ENCODE measurements at places on chromosomes 4 and X.

DNA sequence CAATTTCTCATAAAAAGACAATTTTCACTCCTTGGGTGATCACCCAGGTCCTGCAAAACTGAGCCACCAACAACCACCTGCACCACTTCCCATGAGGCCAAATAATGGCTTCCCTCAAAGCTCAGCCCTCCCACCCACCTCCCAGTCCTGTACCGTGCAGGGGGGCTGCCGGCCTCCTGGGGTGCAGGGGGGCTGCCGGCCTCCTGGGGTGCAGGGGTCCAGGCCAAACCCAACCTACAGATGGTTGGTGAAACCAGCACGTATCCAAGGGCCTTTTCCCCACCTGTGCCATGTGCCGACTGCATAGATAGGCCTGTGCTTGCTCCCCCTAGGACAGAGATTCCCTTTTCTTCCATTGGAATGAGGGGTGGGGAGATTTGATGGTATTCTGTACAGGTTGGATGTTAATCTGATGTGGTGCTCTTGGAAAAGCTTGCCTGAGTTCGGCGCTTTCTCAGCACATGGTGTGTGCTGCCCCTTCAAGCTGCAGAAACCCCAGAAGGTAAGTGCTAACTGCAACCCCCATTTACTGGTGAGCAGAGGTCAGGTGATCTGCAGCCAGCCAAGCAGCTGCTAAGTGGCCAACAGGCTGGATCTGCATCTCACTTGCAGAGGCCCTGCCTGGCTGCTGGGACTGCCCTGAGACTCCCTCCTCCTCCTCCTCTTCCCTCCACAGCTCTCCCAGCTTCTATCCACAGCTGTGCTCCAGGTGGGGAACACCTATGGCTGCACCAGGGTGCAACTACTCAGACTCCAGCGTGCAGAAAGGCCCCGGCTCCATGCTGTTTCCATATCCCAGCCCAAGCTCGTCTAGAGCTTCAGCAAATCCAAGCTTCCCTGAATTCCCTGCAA, 38.8 kb downstream of the FRG1 start:
- no peak for DNase-seq

- no peak for DNase-seq
These were observed 145.5 kb downstream of the PCDH7 start for GRCh38 chr4:30865691-30866090.

- no peak for DNase-seq
These were observed 141.8 kb upstream of the NALF2 start for GRCh38 chrX:69362354-69362753.

DNA sequence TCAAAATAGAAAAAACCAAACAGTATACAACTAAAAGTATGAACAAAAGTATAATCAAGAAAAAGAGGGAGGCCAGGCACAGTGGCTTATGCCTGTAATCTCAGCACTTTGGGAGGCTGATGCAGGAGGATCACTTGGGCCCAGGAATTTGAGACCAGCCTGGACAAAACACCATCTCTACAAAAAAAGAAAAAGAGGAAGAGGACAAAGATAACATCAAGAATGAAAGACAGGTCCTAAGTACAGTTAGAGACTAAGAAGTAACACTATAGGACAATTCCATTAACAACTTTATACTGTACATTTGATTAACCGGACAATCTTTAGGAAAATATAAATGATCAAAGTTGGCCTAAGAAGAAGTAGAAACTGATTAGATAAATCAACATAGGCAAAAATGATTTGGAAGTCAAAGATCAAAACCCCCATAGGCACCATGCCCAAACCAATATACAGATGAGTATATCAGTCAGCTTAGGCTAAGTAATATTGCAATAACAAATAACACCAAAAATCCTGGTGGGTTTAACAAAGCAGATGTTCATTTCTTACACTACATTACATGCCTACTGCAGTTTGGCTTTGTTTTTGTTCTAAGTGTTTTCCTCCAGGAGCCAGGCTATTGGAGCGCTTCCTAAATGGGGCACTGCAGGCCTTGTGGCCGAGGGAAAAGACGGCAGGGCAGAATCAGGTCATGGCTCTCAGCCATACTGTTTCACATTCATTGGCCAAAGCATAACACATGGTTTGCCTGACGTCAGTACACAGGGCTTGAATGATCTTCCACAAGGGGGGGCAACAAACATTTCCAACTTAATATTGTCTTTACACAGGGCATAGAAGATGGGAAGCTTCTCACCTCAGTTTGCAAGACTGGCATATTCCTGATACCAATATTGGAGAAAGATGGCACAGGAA, 42.2 kb upstream of the HGFAC start:
- peak; percentile 8 for DNase-seq

DNA sequence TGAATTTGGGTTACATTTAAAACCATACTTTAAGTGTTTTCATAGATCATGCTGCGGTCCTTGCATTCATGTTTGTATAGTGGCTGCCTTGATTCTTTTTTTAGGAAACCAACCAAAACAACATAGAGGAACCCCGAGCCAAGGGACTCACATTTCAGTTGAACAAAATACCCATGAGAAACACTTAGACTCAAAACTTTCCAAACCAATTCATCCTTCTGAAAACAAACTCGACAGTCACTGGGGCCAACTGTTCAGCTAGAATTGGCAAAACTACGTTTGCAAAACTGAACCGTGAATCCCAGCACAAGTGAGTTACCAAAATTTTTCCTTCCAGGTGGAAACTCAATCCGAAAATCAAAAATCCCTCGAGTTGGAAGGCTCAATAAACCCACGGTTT, 1.4 kb downstream of the ADGRA3 start:
- no peak for DNase-seq

DNA sequence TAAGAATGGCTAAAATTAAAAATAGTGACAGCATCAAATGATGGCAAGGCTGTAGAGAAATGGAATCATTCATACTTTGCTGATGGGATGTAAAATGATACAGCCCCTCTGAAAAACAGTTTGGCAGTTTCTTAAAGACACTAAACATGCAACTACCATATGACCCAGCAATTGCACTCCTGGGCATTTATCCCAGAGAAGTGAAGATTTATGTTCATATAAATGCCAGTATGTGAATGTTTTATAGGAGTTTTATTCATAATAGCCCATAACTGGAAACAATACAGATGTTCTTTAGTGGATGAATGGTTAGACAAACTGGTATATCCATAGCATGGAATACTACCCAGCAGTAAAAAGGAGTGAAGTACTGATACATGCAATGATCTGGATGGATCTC, 43.3 kb downstream of the REPS2 start:
- no peak for DNase-seq

GRCh38 chr4:28014469-28014868, 1153.8 kb downstream of the STIM2 start:
- no peak for DNase-seq

- DNase-seq = no peak
These were observed 161.4 kb upstream of the FAM9B start for GRCh38 chrX:9195199-9195880.

DNA sequence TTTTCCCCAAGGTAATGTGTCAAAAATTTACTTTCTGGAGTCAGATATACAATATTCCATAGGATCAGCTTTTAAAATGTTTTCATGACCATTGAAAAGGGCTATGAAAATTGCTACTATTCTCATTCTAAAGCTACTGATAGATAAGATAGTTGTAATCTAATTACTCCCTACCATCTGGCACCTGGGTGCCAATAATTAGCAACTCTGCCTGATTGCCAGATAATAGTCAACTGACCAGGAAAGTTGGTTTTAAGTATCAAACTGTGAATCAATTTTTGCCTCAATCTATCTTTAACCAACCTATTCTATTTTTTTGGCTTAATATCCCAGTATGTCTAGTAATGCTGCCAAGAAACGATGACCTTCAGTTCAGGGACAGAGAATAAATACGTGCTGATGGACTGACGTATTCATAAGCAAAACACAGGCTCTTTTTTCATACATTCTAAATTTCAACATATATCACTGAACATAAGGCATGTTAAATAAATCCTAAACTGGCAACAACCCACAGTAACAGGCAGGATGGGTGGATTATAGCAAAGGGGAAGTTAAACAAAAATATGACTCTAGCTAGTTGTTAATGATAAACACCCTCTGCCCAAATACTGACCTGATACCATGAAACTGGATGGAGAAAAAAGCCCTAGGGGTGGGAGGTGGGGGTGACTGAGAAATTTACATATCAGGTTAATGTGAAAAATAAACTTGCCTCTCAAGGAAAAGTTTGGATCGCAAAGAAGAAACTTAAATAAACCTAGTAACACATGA, 18.2 kb downstream of the SH3RF1 start:
- no peak for DNase-seq

DNA sequence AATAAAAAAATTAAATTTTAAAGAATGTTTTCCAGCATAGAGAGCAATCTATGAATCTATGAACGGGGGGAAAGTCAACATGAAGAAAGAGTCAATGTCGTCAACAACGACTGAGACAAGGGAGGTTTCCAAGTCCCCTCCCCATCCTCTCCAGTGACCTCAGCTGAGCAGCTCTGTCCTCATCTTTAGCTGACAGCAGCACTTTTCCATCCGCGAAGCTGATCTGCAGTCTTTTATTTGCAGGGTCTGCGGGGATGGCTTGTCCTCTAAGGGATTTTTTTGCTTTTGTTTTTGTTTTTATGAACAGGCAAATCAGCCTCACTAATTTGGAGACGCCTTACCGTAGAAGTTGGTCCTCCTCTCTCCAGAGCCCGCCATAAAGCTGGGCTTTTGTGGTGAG, 46.5 kb downstream of the PRKX start:
- no peak for DNase-seq

- DNase-seq = no peak
These were observed 95.1 kb downstream of the GPM6A start for GRCh38 chr4:175716961-175717360.

DNA sequence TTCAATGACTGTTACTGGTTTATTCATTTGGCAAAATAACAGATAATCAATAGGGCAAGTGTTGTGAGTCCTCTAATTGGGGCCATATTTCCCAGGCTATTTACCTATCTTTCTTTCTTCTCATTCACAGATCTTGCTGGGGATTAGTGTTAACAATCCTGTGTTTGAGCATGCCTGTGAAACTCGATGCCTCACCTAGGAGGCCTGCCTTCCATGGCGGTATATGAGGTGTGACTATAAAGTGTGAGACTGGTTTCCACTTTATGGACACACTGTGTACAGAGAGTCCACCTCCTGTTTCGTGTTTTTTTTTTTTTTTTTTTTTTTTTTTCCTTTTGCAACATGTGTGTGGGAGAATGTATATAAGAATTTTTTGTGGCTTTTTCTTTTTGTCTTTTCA, 199.3 kb downstream of the BMPR1B start:
- DNase-seq = no peak

DNA sequence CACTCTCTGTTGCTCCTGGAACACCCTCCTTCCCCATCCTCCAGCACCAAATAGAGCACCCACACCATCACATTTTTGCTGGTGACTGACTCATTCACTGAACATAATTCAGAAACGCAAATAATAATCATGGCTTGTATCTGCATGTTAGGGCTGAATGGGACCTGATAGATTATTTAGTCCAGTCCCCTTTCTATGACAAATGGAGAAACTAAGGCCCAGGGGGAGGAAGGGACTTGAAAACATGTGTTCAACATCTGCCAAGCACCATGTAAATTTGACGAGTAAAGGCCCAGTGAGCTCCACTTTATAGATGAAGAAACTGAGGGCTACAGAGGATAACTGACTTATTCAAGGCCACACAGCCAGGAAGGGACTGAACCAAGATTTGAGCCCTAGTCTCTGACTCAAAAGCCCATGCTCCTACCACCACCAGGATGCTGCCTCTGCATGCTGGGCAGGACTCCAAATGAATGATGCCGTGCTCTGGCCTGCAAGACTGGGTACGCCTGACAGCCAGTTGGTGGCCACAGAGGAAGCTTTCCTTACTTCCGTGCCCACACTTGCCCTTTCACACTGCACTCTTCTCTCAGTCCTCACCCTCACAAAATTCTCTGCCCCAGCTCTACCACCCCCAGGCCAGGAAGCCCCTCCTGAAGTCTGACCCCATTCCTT, 133.3 kb upstream of the PJA1 start:
- no peak for DNase-seq

DNA sequence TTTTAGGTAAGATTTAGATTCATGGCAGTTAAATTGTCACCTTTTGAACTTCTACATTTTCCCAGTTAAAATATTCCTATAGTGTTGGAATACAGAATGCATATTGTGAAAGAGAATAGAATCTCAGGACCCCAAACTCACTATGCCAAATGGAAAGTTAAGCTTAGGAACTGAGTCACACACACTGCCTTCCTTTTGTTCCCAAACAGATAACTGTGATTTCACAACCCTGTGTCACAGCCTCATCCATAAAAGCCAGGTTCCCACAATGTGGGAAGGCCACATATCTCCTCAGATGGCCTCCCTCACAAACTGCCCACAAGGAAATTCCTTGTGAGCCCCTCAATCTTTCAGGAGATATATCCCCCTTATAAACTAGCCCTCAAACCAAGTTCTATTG, 94.7 kb upstream of the HPF1 start:
- no peak for DNase-seq

GRCh38 chr4:54971474-54971950, 153.9 kb downstream of the KDR start:
- no peak for DNase-seq

- DNase-seq = no peak
These were observed 562.0 kb upstream of the AADAT start for GRCh38 chr4:170651786-170652185.

- DNase-seq = no peak
These were observed 437.9 kb upstream of the MAOA start for GRCh38 chrX:43218198-43218597.

DNA sequence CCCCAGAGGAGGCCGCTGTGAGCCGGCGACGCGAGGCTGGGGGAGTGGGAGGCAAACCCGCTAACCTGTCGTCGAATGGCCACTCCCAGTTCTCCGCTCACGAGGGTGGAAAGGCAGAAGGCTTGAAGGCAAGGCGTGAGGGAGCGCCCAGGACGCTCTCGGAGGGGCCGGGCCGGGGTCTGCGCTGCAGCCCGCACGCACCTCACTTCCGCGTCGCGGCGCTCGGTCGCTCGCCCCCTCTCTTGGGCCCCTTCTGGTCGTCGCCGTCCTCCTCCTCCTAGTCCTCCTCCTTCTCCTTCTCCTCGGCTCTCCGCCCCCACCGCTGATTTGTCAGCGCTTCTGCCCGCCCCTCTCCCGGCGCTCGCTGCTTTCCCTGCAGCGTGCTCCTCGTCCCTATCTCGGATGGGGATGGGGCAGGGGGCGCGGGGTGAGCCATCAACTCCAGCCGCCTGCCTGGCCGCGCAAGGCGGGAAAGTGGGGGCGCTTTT, at the start of gene SNCA:
Gene SNCA (minus strand): TSS at position 265 of the 488 bp plus-strand sequence. CDS start 1,494 bp downstream, outside the sequence.
- peak; percentile 74 for DNase-seq

GRCh38 chrX:96424007-96424406, 260.6 kb upstream of the DIAPH2 start:
- no peak for DNase-seq

DNA sequence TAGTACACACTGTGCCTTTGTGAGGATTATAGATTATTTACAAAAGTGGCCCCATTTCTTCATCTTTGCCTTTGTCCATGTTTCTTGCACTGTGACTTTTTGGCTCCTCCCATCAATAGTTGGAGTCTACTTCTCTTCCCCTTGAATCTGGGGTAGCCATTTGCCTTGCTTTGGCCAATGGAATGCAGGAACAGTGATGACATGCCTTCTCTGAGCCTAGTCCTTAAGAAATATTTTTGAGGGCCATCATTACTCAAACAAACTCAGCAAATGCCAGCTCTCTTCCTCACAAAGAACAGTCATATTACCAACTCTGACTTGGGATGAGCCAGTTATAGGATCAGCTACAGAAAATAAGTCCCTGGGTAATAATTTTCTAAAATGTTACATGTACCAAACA, 189.6 kb downstream of the FRMPD4 start:
- DNase-seq = no peak

GRCh38 chrX:68915778-68916177, 87.0 kb downstream of the EFNB1 start:
- no peak for DNase-seq

GRCh38 chr4:20194123-20195013, 57.3 kb upstream of the SLIT2 start:
- no peak for DNase-seq

- no peak for DNase-seq
These were observed at the start of gene TRIM61 for GRCh38 chr4:164977243-164978164. TRIM61 (minus strand) TSS chr4:164977657; CDS start chr4:164970002, 7,655 bp downstream.

All from hematopoietic multipotent progenitor cell treated with erythropoietin and hydrocortisone succinate and interleukin-3 and kit ligand, for 15 days (in vitro differentiated cells).